ENCODE measurements at places on chromosomes 3 and 15.

DNA sequence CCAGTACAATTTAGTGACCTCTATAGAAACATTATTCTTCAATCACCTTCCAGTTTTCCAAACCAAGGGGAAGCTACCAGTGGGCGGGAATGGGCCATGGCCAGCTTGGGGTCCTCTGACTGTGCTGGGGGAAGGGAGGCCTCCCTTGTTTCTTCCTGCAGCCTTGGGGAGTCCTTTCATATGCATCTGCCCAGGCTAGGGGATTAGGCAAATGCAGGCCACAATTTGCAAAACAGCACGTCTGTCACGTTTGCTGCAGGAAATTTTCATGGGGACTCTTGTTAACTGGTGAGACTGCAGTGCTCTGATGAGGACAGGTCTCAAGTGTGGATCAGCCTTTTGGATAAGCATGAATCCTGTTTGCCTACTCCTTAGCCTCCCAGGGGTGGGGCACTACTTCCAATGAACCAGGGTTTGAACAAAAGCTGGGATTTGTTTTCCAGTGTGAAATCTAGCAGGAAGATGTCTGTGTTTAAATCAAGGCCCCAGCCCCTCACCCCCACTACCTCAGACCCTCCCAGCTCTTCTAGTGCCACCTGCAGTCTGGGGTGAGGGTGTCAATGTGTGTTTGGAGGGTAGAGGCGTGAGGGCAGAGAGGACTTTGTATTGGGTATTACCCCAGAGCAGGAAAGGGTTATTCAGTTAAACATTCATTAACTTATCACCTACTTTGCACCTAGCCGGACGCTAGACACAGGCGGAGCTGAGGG, 219.9 kb downstream of the OPA1 start:
- DNase-seq, result no peak

DNA sequence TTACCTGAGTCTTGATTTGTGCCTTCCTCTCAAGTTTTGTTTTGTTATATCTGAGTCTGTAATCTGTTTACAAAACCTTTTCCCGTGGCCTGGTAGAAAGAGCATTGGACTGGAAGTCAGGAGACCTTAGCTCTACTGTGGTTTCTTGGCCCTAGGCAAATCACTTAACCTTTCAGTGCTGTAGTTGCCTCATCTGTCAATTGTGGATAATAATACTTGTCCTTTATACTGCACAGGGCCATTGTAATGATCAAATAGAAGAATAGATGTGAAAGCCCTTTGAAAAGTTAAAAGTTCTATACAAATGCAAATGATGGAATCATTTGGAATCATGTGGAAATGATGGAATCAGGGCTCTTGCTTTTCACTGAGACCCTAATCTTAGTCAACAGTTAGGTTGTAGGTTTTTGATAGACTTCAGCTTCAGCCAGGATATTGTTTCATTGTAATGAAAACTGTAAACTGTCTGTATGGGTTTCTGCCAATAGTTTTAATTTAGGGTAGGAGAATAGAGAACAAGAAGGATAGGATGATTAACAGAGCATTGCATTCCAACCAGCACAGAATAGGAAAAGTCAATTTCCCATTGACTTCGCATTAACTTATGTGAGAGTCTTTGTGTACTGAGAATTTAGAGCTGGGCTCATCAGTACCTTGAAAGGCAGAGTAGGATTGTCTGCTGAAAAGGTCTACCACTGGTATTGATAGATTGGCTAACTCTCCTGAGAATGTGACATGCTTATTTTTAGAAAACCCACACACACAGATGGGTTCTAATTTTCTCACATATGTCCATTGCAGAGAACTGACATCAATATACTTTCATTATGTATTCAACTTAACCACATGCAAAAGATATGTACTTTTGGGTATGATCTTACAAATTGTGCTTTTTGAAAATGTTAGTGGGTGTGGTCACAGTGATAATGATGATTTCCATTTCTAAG, 21.8 kb downstream of the MAP2K5 start:
- no peak for DNase-seq

GRCh38 chr15:48869966-48870365, 8.0 kb upstream of the EID1 start:
- no peak for DNase-seq

- no peak for DNase-seq
These were observed 41.8 kb downstream of the ITGA11 start for GRCh38 chr15:68389936-68390817.

DNA sequence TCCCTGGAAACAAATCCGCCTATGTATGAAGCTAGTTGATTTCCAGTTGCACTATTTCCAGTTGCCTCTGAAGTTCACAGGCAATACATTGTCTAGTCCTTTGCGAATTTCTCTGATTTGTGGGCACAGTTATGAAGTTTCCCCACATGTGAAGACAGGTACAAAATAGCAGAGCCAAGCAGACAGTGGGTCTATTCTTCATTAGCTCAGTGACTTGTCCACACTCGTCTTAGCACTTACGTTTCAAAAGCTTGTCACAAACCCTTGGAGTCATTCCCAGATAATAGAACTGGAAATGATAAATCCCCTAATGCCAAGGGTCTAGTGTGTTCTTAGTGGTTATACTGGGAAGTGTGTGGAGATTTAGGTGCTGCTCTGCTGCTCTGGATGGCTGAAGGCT, 14.5 kb downstream of the SRPRB start:
- DNase-seq, result no peak

GRCh38 chr3:62562017-62562416, 188.7 kb upstream of the FEZF2 start:
- DNase-seq, result no peak
